ENCODE measurements at places on chromosomes 5 and 9.

GRCh38 chr9:120542701-120543490 is 37.1 kb downstream of the CDK5RAP2 start:
- peak; percentile 12 for DNase-seq

GRCh38 chr9:114410910-114411309 is 23.1 kb upstream of the AKNA start:
- DNase-seq = no peak

- no peak for DNase-seq
These were observed 143.3 kb downstream of the ALDH1A1 start for GRCh38 chr9:72809586-72809985.

- DNase-seq = no peak
These were observed 176.3 kb upstream of the PTGER4 start for GRCh38 chr5:40503439-40503838.

- DNase-seq = no peak
These were observed 118.9 kb downstream of the PDZD2 start for GRCh38 chr5:31757806-31758205.

GRCh38 chr5:81171769-81172168 is 61.4 kb upstream of the CKMT2 start:
- no peak for DNase-seq

- DNase-seq = no peak
These were observed 155.0 kb upstream of the PRDM9 start for GRCh38 chr5:23352446-23352845.

DNA sequence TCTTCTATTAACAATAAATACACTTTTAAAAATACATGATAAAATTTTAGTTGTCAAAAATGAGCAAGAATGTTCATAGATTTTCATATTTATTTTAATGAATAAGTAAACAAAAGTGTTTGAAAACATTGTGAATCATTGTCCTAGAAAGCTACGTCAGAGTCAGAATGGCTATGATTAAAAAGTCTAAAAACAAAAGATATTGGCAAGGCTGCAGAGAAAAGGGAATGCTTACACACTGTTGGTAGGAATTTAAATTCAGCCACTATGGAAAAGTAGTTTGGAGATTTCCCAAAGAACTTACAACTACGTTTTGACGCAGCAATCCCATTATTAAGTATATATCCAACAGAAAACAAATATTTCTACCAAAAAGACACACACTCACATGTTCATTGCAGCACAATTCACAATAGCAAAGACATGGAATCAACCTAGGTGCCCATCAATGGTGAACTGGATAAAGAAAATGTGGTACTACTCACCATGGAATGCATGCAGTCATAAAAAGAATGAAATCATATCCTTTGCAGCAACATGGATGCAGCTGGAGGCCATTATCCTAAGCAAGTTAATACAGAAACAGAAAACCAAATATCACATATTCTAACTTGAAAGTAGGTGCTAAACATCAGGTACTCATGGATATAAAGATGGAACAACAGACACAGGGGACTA is 49.2 kb upstream of the FBXL17 start:
- DNase-seq = no peak
